ENCODE measurements at places on chromosomes 6 and 20.
A peak's percentile ranks its signal among the peaks of the same experiment; 100 is the strongest.

- DNase-seq: no peak
Observed at GRCh38 chr6:56347526-56347925, 100.1 kb upstream of the COL21A1 start.

DNA sequence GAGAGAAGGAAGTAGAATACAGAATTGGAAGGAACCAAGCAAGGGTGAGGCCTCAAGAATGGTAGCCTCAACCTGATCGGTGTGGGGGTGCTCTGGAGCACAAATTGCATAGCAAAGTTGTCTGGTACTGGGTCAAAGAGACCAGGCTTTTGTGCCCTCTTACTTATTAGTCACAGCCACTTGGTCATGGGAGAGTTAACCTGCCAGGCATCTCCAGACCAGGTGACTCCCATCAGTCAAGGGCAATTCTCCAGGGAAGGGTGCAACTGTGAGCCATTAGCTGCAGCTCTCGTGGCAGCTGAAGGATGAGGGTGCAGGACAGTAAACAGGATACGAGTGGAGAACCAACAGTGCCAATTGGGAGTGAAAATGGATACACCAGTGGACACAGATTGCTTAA lies 47.7 kb upstream of the PLCB4 start:
- DNase-seq: no peak

DNA sequence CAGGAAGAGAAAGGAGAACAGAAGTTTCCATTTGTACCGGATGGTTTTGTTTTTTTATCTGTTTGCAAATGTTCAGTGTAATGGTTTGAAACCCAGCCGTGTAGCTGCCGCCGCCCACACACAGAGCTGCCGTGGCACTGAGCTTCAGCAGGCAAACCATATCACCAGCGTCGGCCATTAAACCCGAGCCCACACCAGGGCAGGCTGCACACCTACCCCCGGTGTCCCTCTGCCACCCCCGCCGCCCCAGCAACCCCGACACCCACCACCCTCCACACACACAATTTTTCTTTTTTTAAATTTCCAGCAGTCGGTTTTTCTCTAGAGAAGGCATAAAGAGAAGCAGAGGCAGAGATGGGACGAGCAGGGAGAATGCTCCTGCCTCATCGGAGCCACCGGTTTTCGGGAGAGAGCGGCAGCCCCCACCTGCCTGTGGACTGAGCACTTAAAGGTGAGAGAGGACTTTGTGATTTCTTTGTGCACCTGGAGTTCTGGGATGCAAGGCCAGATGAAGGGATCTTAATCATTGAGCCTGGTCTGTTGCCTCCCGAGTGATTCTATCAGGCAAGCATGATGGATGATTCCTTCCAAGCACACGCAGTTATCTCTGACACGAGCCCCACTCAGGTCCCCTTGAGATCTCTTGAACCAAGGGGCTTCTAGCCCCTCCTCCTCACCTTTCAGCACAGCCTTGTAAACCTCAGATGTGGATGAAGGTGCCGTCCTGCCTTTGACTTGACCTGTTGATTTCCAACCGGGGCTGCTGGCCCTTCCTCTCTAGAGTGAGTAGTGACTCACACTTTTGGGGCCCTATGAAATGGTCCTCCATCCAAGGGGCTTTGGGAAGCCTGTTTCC lies 17.5 kb upstream of the ZNF831 start:
- DNase-seq: peak; percentile 40

DNA sequence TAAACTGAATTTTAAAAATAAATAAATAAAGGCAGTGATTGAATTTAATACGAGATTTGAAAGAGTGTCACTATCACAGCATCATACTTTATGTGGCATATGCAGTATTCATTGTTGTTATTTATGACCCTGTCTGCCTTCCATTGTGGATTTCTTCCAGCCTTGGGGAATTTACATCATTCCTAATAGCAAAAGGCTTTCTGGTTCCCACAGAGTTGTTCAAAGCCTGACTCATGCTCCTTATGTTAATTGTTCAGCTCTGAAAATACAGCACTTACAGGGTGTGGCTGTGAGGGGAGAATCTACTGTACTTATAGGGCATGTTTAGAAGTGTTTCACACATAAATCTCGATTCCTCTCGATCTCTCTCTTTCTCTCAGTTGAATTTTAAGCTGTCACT lies 54.4 kb downstream of the JAG1 start:
- DNase-seq: no peak

DNA sequence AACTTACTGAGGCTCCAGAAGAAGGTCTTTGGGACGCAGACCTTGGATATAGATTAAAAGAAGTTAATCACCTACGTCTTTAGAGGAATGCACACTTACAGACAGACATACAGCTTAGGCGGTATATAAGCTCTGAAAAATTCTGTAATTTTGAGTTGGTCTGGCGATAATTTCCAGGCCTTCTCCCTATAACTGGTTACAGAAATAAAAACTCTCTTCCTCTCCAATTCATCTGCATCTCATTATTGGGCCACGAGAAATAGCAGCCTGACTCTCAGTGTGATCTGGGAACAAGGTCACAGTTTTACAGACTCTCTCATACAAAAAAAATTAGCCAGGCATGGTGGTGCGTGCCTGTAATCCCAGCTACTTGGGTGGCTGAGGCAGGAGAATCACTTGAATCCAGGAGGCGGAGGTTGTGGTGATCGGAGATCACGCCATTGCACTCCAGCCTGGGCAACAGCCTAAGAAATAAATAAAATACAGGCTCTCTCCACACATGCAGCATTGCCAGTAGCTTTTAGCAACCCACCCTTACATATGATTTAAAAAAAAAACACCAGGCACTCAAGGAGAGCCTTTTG lies 4.7 kb downstream of the ZBTB24 start:
- no peak for DNase-seq

GRCh38 chr6:149045404-149045803 lies 272.1 kb upstream of the TAB2 start:
- no peak for DNase-seq

- no peak for DNase-seq
Observed at GRCh38 chr20:21836346-21836745, 130.9 kb downstream of the PAX1 start.

DNA sequence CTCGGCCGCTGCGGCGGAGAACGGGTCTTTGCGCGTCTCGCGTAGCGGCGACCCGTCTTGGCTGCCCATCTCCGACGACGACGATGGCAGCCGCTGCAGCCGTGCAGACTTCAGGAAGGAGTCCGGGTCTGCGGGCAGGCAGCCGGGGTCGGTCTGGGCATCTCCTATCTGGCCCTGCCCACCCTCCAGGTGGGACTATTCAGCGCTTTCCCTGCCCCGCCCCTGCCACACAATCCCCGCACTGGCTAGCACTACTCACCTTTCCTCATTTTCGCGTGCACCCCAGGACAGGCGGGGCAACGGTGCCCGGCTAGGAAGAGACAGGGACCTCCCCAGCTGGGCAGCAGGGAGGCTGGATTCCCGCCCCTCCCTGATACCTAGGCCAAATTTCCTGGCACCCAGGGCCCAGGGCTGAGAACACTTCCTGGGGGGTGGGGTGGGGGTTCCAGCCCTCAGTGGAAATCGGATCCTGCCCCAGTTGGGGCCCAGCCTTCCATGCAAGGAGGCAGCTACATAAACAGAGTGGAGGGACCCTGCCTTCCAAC lies 9.2 kb downstream of the GGT7 start:
- no peak for DNase-seq

DNA sequence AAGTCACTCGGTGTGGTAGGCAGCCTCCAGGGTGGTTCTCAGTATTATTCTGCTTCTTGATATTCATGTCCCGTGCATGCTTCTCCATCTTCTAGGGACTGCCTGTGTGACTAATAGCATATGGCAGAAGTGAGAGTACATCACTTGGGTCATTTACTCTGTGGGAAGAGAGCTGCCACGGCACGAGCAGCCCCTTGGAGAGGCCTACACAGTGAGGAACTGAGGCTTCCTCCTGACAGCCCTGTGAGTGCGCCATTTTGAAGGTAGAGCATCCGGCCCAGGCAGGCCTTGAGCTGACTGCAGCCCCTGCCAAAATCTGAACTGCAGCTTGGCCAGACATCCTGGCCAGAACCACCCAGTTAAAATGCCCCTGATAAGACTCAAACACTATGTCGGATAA lies 17.3 kb upstream of the MCUR1 start:
- DNase-seq: no peak

- DNase-seq: no peak
Observed at GRCh38 chr6:119612911-119613381, 263.4 kb upstream of the MAN1A1 start.

- DNase-seq: no peak
Observed at GRCh38 chr6:46220352-46221221, 49.8 kb upstream of the ENPP5 start.

- DNase-seq: no peak
Observed at GRCh38 chr6:47446669-47447330, 30.8 kb upstream of the CD2AP start.

DNA sequence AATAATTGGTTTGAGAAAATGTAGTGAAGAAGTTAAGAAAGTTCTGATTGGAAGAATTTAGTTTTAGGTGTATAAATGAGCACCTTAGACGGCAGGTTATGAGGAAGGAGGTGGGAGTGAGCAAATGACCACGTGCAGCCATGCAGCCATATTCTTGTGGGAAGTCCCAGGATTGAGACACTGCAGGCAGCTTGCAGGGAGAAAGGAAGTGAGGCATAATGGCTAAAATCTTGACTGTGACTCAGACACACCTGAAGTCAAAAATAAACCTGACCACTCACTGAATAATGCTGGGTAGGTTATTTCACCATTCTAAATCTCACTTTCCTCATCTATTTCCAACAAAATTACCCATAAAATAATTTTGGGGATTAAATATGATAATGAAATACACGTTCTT lies 16.6 kb downstream of the DSE start:
- no peak for DNase-seq

- no peak for DNase-seq
Observed at GRCh38 chr6:164166996-164167395, 752.5 kb downstream of the QKI start.

DNA sequence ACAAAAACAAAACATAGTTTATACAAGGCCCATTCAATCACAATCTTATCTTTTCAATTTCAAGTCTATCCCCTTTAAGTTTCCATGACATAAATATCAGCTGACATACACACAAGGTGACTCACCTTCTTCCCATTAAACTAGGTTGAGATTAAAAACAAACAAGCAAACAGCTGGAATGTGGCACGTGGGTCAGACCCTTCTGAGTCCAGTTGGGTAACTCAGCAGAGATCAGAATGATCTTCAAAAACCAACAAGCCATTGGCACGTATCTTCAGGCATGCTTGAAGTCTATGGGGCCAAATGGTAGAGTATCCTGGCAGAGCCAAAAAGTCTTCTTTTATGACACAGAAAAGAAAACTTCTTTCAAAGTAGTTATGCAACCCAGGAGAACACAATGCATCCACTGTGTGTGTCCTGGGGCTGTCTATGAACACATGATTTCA lies 603.5 kb upstream of the CITED2 start:
- no peak for DNase-seq

DNA sequence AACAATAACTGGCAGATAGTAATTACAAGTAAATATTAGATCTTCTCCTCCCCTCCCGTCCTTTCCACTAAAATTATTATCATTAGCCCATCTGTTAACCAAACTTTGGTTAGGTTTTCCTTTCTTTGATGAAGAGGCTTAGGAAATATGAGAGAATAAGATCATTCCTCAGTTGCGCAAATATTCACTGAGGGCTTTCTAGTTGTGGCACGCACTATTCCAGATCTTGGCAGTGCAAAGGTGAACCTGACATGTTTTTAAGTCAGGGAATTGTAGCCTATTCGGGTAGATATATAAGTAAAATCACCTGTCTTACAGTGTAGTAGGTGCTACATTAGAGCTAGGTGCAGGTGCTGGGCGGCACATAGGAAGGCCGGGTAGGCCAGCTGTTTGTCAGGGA lies 31.1 kb downstream of the RNF217 start:
- DNase-seq: no peak

- peak; percentile 26 for DNase-seq
Observed at GRCh38 chr6:144064402-144065212, 30.8 kb downstream of the SF3B5 start.

- DNase-seq: peak; percentile 31
Observed at GRCh38 chr6:90080876-90081481, 186.7 kb downstream of the GJA10 start.

- DNase-seq: no peak
Observed at GRCh38 chr20:39897781-39898466, 791.1 kb downstream of the MAFB start.

All from activated T-helper 1 cell treated with Interleukin-2 at 50 U/mL for 16 hours (primary cell).